ENCODE measurements at places on chromosomes 2 and 18. TPM values are rescaled to one million over a fixed set of nuclear protein-coding genes. Genes with fewer than 3 reads are reported as not detected.

- no peak for DNase-seq
Observed at GRCh38 chr18:21933931-21934765, 193.6 kb downstream of the MIB1 start.

- DNase-seq, result peak; percentile 71
Observed at GRCh38 chr2:3131636-3132326, 245.8 kb downstream of the EIPR1 start.

DNA sequence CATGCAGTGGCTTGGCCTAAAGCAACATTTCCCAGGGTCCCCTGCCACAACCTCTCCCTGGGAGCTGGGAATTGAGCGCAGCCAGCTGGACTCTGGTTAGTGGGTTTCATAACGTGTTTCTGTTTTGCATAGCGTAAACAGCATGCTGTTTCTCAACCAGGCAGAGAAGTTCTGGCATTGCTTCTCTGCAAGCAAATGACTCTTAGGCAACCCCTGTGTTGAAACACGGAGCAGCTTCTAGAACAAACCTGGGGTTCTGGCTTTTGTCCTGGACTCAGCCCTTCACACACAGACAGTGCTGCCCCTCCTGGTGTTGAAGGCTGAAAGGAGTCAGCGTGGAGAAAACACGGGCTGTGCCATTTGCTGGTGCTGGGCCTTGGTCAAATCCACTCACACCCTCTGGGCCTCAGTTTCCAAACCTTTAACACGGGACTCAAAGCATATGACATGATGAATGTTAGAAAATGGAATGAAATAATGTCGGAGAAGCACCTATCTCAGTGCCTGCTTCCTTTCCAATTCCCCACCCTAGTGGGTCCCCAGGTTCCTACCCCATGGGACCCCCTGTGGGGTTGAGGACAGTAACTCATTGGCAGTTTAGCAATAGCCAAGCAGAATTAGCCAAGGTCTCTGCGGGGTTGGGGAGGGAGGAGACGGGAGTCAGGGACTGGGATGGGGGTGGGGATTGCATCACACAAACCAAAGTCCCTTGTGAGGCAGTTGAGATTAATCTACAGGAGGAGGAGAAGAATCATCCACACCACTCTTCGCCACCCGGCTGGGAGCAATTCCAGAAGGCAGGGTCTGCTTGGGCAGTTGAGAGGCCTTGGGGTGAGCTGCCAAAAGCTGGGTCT is 30.2 kb upstream of the IL1R2 start:
- no peak for DNase-seq

- no peak for DNase-seq
Observed at GRCh38 chr2:136238286-136239078, 120.5 kb upstream of the CXCR4 start.

GRCh38 chr2:133360882-133361281 is 207.4 kb downstream of the NCKAP5 start:
- DNase-seq, result no peak

- DNase-seq, result no peak
Observed at GRCh38 chr2:142872882-142873724, 4.4 kb upstream of the KYNU start.

DNA sequence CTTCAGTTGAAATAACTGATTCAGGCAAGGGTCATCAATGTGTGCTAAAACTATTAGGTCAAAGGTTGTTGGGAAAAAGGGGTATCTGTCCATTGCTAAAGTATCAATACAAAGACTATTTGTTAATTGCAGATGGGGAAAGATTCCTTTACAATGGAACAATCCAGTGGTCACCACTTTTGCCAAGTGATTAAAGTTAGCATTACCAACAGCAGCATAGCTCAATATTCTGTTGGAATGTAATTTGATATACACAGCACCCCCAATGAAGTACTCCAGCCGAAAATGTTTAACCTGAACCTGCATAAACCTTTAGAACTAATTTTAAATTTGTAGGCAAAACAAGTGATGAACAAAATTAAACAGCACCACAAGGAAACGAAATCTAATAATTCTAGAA is 191.0 kb downstream of the TCF4 start:
- DNase-seq, result no peak

- DNase-seq, result no peak
Observed at GRCh38 chr2:8550481-8550880, 131.4 kb upstream of the ID2 start.

DNA sequence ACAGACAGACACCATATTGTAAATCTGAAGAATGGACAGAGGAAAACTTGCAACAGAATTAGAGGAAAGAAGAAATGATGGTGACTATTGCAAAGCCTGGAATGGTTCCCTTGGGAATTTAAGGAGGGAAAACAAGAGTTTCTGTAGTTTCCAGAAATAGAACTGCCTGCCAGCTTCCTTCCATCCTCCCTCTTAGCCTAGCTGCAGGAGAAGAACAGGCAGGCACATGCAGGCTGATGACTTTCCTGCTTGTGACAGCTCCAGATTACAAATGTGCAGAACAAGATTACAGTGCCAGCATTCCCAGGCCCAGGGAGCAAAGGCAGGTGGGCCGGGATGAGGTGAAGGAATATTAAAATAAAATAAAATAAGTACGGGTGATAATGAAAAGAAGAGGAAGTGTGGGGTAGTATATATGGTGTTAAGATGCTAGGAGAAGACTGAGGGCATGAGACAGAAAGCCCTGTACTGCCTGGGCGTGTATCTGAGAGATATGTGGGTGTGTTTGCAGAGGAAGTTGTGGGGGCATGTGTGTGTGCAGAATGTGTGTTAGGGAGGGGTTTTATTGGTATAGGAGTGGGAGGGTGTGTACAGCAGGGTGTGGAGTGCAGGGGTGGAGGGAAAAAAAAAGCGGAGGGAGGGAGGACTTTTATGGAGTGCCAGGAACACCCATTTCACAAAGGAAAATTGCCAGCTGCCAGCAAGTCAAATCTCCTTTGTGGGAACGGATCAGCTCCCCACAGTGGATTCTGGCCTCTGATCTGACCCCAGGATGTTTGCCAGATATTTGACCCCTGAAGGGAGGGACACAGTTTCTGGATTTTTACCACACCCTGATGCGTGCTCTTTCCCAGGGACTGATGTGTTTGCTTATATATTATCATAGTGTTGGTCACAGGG is 43.9 kb upstream of the NEMP2 start:
- no peak for DNase-seq

WDR33 gene
- total RNA-seq, result 67.1 TPM

IMPACT gene
- total RNA-seq, result 25.2 TPM

Measured in dorsolateral prefrontal cortex (tissue), 122 donors.